ENCODE measurements at places on chromosomes 2 and 18.

GRCh38 chr2:174773215-174773614 lies 8.9 kb upstream of the CHRNA1 start:
- DNase-seq: no peak

DNA sequence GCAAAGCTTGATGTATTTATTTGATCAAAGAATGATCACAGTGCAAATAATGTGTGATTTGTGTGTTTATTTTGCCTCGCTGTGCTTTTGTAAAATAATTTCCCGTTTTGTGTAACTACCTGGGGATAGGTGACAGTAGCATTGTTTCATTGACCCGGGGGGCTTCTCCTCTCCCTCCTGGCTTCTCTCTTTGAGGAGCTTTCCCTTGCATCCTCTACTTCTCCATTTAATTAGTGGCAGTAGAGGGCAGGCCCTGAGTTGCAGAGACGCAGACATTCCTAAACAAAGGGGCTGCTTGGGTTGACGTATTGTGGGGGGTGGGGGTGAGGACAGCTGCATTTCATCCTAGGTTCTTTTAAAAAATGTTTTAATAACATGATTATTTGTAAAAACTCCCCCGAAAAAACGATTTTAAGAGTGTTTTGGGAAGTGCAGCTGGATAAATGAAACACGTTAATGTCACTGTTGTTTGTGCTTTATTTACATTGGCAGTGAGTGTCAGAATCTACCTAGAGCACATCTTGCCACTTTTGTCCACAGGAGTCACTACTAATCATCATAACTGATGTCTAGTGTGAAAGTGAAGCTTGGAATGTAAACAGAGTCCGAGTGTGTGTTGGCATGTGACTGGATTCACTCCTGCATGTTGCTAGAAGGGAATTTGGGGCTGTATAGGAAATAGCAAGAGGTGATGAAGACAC lies 2.2 kb downstream of the NEDD4L start:
- DNase-seq: no peak

- DNase-seq: no peak
These were observed 91.7 kb upstream of the DSEL start for GRCh38 chr18:67608191-67608590.

GRCh38 chr2:175626796-175627195 lies 375.3 kb downstream of the LNPK start:
- no peak for DNase-seq

- DNase-seq: no peak
These were observed 17.3 kb upstream of the ARHGAP25 start for GRCh38 chr2:68717305-68717661.

DNA sequence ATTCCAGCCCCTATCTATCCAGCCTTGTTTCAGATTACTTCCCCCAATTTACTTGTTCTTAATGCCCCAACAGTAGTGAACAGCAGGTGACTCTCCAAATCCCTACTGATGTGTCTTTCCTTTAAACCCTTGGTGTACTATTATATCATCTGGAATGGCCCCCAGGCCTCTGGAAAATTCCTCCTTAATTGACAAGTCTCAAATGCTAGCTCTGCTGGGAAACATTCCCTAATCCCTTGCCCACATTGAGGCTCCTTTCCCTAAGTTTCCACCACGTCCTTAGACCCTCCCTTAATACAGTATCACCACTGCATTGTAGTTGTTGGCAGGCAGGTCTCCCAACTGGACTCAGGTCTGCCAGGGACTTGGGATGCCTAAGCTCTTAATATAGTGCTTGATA lies 41.0 kb downstream of the MYO3B start:
- DNase-seq: no peak

- no peak for DNase-seq
These were observed 57.2 kb downstream of the MAP4K3 start for GRCh38 chr2:39379643-39380524.

DNA sequence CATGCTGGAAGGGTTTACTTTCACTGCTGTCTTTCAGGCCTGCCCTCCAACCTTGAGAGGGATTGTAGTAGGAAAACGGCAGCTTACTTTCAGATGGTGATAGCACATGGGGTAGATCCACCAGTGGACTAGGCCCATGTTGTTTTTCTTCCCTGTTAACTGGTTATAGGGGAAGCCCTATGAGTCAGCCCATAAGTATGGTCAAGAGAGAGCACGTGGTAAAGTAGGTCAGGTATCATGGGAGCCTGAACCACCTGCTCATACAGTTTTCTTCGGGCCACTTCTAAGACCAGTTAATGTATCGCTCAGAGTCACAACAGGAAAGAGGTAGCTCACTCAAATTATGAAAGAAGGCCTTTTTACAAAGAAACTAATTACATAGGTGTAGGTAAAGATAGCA lies 33.0 kb downstream of the PDK1 start:
- no peak for DNase-seq

- DNase-seq: peak; percentile 4
These were observed 86.7 kb downstream of the C18orf54 start for GRCh38 chr18:54444319-54444914.

Measured in NCI-H2171 (cell line).